ENCODE measurements at places on chromosomes 16 and 17.

DNA sequence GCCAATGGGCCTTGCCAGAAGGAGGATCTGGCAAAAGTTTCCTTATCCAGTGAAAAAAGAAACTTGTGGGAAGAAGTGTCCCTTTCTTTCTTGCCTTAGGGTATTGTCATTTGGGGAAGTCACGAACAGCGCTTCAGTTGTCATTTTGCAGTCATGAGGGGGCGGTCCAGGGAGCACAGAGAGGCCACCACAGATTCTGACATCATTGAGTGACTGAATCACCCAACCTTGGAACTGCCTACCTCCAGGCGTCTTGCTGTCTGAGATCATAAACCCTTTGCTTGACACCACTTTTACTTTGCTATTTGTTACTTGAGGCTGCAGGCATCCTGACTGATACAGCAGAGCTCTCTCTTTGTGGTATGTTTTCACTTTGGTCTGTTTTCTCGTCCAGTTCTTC, 3.1 kb upstream of the WSCD1 start:
- DNase-seq = no peak

DNA sequence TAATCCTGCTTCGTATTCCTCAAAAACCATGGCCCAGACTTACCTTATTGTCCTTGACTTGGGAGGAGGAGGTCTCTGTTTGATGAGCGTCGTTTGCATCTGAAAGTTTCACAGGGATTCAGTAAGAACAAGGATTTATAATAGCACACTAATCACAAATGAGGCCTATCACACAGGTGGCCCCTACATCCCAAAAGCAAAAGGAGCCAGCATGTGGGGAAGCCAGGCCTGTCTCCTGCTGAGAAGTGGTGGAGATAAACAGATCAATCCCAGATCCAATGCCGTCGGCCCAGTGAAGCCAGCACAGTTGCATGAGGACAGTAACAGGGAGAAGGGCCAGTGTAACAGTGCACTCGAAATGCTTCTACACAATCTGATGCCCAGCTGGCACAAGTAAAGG, 13.3 kb upstream of the EVPL start:
- DNase-seq = no peak

DNA sequence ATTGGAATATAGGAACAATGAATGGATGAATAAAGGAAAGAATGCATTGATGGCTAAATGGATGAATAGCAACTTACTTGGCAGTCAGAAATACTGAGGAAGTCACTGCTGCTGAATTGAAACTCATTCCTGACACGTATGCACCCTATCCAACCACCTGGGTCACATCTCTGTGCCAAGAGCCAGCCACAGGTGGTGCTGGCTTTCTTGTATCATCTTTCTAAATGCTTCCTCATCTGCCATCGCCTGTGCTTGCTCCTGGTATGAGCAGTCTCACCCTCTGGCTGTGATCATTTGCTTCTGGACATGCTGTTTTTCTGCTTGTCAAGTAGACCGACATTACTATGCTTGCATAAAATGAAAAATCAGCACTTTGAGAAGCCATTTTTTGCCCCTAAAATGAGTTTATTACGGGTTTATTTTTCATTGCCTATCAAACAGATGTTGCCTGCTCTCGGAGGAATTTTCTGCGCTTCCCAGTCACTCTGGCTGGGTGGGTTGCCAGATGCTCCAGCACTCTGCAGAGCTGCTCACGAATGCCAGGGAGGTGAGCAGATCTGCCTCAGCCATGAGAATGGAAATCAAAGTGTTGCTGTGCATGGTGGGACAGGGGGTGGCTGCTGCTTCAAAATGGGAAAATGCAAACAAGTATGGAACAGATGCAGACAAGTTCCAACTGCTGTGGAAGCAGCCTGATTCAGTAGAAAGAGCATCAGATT, 1349.6 kb upstream of the CDH8 start:
- no peak for DNase-seq

GRCh38 chr16:77172951-77173350, 18.0 kb upstream of the MON1B start:
- DNase-seq = no peak

GRCh38 chr16:52618753-52619497, 72.0 kb upstream of the TOX3 start:
- no peak for DNase-seq

DNA sequence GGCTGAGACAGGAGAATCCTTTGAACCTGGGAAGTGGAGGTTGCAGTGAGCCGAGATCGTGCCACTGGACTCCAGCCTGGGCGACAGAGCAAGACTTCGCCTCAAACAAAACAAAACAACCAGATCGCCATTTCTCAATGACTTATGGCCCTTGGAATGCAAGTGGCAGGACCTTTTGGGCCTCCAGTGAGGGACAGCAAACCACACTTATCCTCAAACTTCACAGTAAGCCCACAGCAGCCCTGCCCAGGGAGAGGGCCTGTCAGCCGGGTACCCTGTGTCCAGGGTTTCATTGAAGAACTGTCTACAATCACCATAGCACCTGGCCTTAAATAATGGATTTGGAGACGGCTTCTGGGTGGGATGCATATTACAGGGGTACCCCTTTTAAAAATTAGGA, 11.7 kb downstream of the TRAF4 start:
- DNase-seq = peak; percentile 52

DNA sequence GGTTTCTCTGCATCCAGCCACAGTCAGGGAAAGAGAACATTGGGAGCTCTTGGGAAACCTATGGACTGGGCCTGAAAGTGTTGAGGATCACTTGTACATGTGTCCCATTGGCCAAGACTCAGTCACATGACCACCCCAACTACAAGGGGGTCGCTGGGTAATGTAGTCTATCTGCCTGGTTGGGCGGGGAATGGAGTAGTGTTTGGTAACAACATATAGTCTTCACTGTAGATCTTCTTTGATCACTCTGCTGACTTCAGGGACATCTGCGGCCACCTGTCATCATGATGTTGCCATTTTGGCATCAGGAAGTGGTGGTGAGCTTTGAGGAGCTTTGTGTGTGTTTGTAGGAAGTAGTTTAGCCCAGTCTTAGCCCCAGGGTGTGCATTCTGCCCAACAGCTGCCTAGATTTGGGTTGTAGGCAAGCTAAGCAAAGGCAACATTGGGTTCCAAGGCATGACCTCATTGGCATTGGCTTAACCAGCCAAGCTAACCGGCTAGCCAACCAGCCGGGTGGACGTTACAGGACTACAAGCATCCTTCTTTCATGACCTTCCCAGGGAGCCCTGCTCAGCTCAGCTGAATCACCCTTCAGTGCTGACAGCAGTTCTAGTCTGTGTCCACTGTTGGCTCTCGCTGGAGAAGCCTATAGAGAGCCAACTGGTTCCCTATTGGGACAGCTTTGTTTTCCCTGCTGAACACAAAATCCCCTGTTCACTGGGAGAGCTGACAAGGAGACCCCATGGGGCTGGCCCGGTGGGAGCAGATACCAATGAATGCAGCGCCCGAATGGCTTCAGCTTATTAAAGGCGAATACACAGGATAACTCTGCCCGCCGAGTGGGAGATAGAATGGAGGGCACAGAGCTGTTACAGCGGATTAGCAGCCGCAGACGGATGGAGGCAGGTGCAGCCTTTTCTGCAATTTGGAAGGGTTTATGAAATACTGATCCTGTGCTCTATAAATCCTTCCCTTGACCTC, 178.6 kb downstream of the NTN1 start:
- DNase-seq = no peak

- no peak for DNase-seq
Measured at GRCh38 chr17:4542003-4542725, 13.0 kb downstream of the MYBBP1A start.

- DNase-seq = no peak
Measured at GRCh38 chr16:85994492-85995490, 95.8 kb downstream of the IRF8 start.

- DNase-seq = peak; percentile 15
Measured at GRCh38 chr17:37179893-37180292, 195.9 kb upstream of the C17orf78 start.

GRCh38 chr17:63537991-63538692, 12.1 kb upstream of the DCAF7 start:
- DNase-seq = no peak

DNA sequence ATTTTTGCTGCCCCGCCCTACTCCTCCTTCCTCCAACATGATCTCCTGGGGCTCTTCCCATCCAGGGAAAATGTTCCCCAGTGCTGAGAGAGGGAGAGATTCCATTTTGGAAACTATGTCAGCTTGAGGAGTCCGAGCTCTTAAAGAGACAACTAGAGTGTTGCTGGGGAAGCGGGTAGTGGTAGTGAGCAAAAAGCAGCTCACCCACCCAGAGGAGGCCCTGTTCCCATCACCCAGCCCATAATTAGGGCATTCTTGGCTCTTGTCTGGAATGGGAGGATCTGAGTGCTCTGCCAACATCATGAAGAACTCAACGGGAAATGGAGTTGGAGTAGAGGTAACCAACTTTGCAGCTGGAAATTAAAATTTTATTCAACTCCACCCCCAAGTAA, 9.1 kb upstream of the MSL1 start:
- no peak for DNase-seq

All from H54 (cell line).